Epithelial cell of proximal tubule (primary cell): ENCODE measurements at places on chromosomes 7 and 10.

GRCh38 chr7:116530107-116530820, 5.4 kb downstream of the CAV1 start:
- DNase-seq, result no peak

- no peak for DNase-seq
Measured at GRCh38 chr10:89985446-89985845, 284.1 kb downstream of the KIF20B start.

DNA sequence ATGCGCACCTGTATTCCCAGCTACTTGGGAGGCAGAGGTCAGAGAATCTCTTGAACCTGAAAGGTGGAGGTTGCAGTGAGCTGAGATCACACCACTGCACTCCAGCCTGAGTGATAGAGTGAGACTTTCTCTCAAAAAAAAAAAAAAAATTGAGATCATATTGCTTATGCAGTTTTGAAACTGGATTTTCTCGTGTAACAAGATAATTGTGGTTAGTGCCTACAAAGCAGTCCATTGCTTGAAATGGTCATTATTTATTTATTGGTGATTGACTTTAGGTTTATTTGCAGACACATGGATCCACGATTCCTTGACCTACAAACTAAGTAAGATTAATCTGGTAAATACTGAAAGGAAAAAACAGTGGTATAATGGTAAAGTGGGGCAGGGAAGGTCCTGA, 149.8 kb downstream of the TAX1BP1 start:
- no peak for DNase-seq

DNA sequence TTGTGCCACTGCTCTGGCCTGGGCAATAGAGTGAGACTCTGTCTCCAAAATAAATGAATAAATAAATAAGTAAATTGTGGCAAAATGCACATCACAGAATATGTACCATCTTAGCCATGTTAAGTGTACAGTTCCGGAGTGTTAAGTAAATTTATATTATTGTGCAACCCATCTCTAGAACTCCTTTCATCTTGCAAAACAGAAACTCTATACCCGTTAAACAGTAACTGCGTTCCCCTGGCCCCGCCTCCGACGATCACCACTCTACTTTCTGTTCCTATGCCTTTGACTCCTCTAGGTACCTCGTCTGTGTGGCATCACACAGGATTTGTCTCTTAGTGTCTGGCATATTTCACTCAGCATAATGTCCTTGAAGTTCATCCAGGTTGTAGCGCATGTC, 356.4 kb upstream of the FOXK1 start:
- no peak for DNase-seq

DNA sequence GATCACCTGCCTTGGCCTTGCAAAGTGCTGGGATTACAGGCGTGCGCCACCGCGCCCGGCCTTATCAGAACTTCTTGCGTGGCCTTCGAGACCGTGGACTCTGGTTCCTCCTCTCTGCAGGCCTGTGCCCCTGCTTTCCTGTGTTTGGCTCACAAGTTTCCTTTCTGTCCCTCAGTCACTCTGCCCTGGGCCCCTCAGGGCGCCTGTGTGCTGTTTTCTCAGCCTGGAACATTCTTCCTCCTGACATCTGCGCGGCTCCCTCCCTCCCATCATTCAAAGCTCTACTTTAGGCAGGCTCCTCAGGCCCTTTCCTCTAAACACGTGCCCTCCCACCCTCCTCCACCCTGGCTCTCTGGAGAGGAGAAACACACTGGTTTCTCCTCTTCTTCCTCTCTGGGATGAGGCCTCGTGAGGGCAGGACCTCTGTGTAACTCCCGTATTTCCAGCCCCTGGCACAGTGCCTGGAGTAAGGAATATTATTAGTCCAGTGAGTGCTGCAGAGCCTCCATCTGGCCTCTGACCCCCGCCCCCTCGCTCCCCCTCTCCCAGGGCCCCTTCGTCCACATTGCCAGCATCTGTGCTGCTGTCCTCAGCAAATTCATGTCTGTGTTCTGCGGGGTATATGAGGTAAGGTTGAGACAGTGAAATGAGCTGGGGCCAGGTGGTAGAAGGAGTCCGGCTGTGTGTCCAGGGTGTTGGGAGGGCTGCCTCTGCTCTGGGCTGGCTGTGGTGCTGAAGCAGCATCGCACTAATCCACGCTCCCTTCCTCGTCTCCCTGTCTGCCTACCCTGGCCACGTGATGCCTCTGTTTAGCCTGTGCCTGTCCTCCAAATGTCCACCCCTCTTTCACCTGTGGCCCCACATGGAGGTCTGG, 7.1 kb downstream of the CLCN1 start:
- no peak for DNase-seq

DNA sequence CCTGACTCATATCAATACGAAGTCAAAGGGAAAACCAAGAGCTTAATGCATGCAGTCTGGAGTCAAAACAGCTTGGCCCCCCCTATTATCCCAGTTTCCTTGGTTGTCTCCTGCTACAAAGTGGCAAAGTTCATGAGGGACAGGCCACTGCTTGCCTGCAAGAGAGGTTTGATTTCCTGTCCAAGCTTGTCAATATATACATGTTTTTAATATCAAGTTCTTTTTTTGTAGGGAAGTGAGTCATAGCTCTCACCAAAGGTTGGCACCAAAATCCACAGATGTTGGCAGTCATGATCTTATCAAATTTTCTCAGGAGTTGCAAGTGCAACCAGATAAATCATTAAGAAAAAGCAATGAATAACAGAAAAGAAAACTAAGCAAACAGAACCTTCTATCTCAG, 176.8 kb downstream of the COBL start:
- no peak for DNase-seq

DNA sequence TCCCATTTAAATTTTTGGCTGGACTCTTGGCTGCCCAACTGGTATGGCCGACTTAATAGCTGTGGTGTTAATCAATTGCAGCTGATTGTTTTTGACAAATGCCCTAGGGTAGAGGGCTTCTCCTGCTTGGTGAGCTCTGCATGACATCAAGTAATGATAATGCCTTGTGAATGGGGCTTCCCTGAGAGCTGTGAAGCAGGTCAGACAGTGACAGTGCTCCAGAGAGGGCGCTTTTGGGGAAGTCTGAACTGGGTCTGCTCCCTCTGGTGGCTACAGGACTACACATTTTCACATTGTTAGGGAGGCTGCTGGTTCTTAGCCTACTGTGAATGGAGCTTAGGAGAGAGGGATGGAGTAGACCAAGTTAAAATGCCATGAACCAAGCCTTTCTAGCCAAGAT, 98.8 kb downstream of the SDK1 start:
- no peak for DNase-seq

DNA sequence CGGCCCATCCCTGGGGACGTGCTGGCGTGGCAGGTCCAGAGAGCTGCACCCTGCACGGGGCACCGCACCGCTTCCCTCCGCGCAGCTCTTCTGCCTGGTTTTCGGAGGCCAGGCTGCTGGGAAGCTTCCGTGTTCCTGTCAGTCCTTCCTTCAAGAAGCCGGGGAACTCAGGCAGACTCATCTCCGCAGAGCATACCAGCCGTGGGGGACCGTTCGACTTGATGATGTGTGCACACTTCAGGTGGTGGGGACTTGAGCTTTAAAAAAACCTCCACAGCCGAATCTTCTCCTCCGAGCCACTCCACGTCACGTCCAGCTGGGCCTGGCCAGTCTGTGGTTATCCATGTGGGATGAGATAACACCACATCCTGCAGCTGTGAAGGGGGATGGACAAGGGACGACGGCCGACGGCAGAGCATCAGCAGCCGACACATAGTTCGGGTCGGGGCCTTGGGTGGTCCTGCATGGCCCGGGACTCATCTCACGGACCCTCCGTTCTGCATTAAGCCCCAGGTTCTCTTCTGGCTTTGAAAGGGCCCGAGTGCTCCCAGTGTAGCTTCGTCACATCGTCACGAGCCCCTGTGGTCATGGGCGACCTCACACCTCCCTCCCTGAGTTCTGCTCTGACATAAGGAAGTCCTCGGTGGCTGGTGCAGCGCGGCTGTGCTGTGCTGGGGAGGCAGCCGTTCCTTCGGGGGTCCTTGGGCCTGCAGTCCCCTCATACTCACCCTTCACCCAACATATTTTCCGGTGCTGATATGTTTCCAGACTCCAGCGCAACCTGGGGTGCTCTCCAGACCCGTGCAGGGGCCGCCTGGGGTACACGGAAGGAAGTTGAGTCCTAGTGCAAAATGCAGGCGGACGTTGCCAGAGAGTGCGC, 4.5 kb upstream of the BHLHA15 start:
- DNase-seq, result no peak

DNA sequence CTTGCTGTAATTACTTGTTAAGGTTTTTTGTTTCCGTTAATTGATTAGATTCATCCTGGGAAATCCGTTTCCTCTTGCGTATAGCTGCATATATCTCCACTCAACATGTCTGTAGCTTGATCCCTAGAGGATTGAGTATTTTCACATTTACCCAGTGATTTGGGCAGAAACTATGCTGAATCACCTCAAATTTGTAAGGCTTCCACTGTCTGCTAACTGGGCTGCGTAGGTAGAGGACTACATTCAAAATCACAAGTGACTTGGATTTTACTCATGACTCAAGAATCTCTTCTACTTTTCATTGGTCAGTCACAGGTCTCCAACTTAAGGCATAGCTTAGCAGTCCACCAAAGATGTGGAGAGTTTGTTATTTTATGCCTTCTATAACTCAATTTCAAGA, 141.8 kb downstream of the POLR1F start:
- no peak for DNase-seq

- DNase-seq, result no peak
Measured at GRCh38 chr7:118305671-118306070, 81.2 kb downstream of the ANKRD7 start.

GRCh38 chr10:79168210-79168609, 99.4 kb downstream of the ZMIZ1 start:
- DNase-seq, result no peak

GRCh38 chr10:22552888-22553378, 161.4 kb downstream of the PIP4K2A start:
- peak; percentile 13 for DNase-seq

GRCh38 chr10:10942441-10942840, 75.2 kb upstream of the CELF2 start:
- no peak for DNase-seq

DNA sequence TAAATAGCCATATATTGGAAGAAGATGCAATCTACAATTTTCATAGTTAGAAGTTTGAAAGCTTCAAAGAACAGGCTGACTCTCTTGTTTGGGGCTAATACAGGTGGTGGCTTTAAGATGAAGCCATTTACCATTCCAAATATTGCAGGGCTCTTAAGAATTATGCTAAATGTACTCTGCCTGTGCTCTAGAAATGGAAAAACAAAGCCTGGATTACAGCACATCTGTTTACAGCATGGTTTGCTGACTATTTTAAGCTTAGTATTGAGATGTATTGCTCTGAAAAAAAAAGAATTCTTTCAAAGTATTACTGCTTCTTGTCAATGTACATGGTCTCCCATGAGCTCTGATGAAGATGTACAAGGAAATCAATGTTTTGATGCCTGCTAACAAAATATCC, 34.2 kb downstream of the AGMO start:
- no peak for DNase-seq

DNA sequence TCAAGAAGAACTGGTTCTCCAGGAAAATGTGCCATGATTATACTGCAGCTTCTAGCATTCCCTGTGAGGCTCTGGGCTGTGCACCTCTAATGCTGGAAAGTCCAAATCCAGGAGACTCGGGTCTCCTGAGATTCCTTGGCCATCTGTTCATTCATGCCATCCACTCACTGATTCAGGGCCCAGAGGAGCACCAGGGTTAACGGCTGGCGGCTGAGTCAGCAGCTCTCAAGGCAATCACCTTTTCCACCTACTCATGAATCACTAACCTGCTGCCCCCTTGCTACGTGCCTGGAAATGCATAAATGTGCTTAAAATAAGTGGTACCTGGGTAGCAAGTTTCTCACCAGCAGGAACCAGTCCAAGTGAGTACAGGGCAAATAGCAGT, 132.7 kb downstream of the KCNMA1 start:
- peak; percentile 89 for DNase-seq

GRCh38 chr7:114941692-114942091, 19.8 kb downstream of the MDFIC start:
- DNase-seq, result no peak

GRCh38 chr7:40826411-40827221, 691.8 kb downstream of the SUGCT start:
- no peak for DNase-seq

GRCh38 chr7:44158873-44159631, 17.9 kb upstream of the MYL7 start:
- no peak for DNase-seq

GRCh38 chr10:101436302-101436701, 82.3 kb downstream of the BTRC start:
- no peak for DNase-seq

DNA sequence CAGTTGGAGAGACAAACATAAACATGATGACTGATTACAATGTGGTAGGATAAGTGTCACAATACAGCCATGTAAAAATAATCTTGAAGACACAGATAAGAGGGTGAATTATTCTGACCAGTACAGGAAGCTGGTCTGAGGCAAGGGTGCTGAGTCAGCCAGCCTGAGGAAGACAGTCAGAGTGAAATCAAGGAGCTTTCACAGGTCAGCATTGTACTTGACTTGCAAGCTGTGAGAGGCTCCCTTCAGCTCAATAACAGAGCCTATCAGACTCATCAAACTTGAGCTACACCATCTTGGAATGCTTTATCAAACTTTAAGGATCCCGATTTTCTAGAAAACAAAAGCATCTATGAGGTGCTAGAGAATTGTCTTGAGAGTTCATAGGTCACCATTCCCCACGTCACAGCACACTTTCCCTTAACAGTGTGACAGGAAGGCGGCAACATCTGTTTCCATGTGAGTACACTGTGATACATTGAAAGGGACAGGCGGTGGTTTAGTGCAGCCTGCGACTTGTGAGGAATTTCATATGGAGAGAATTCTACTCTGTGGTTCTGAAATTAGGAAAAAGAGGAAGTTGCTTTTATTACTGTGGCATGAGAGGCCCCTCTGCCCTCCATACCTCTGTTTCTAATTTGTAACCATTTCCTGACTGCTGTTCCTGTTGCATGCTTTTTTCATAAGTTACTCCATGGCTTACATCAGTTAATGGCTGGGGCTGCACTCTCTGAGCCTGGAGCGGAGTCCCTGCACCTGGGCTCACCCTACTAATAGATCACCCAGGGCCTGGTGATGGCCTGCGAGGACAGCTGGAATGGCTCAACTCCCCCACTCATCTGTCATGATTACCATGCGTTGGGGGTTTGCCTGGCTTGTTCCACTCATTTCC, 417.1 kb downstream of the SUGCT start:
- peak; percentile 23 for DNase-seq

GRCh38 chr10:99266383-99266782, 30.7 kb upstream of the HPSE2 start:
- DNase-seq, result no peak

- no peak for DNase-seq
Measured at GRCh38 chr7:72316148-72316547, 96.0 kb downstream of the CALN1 start.

DNA sequence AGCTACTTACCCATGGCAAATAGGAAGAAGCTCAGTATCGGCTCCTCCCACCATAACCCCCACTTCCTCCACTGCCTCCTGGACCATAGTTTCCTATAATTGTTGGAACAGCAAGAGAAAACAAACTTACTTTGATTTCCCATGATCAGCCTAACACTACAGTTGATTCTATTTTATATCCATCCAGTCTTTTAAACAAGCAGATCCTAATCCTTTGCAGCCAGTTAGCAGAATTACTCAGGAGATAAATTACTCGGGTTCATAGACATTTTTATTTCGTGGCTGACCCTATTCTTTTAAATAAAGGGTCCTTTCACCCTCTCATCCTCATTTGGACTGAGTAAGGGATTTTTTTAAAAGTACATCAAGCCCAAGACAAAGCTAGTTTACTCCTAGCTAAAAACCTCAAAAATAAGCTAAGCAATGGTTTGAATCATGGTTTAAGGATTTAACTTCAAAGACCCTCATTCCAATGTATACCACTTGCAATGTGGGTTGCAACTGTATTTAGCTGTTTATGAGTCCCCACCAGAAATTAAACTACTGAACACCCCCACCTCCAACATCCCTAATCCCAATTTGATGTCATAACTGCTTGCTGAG, 8.0 kb downstream of the HNRNPA2B1 start:
- DNase-seq, result no peak
